ENCODE measurements at places on chromosomes 7 and 10. TPM values are rescaled to one million over a fixed set of nuclear protein-coding genes. Genes with fewer than 3 reads are reported as not detected.

GARS1 gene
- total RNA-seq: 66.9 TPM

CFAP58 gene
- total RNA-seq: 0.98 TPM

SPDYE2B gene
- total RNA-seq: not detected

NPTX2 gene
- 1.5 TPM for total RNA-seq
